ENCODE measurements at places on chromosomes 4 and X.

DNA sequence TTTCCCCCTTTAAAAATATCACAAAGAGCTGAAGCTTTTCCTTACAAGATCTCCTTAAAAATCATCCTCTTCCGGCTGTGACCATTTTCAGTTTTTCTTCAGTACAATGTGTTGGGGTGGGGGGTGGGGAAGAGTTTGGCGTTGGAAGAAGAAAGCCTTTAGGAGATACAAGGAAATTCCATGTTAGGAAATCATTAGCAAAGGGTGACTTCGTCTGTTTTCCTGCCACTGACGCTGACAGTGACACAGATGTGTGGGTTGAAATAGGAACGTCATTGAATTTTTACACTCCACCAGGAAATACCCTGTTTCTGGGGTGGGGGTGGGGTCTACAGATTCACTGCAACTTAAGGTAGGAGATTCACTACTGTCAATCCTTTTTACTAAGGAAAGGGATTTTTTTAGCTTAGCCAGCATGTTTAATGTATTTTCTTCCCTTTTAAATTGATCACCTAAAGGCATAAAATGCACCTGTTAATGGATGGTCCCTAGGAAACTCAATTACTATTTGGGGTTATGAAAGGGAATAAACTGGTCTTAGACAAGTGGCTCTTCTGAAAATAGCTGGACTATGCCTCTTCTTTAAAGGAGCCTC lies 3.9 kb downstream of the MAMLD1 start:
- peak overlapping the region; percentile 74 for H3K4me3 ChIP-seq
- H3K36me3 ChIP-seq, result no peaks in the 10 kb centered on the region
- peaks cover 20% of the 10 kb centered on the region for H3K4me1 ChIP-seq
- H3K27ac ChIP-seq, result no peak overlapping the region
- DNase-seq, result no peak

DNA sequence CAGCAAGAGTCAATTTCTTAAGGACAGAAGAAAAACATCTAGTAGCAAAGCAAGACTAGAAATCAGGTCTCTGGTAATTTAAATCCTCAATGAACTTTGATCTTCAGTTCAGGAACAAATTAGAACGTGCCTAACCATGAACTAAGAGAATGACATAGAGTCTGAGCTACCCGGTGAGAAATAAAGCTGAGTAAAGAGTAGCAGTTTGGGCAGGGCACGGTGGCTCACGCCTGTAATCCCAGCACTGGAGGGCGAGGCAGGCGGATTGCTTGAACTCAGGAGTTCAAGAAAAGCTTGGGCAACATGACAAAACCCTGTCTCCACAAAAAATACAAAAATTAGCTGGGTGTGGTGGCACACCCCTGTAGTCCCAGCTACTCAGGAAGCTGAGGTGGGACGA lies 37.7 kb downstream of the ACE2 start:
- H3K4me1 ChIP-seq, result no peaks in the 10 kb centered on the region
- no peaks in the 10 kb centered on the region for H3K36me3 ChIP-seq
- H3K27me3 ChIP-seq, result peaks cover 7% of the 10 kb centered on the region
- no peak overlapping the region for H3K27ac ChIP-seq

- H3K27ac ChIP-seq, result no peak overlapping the region
- H3K4me3 ChIP-seq, result no peak overlapping the region
- H3K27me3 ChIP-seq, result no peaks in the 10 kb centered on the region
- DNase-seq, result peak; percentile 40
These were observed 51.7 kb upstream of the CHRDL1 start for GRCh38 chrX:110847334-110847733.

DNA sequence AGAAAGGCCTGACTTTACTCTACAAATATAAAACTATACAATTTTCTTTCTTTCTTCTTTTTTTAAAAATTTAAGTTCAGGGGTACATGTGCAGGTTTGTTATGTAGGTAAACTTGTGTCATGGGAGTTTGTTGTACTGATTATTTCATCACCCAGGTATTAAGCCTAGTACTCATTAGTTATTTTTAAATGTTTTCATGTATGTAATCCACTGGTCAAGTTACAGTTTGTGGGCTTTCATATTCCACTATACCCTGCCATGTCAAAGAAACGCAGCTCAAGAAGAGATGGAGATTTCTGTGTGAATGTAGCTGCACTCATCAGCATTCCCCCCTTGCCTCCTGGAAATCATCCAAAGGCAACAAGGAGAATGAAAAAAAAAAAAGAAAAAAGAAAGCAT lies 31.2 kb upstream of the SPRY1 start:
- peaks cover 3% of the 10 kb centered on the region for H3K27me3 ChIP-seq
- no peaks in the 10 kb centered on the region for H3K36me3 ChIP-seq
- H3K4me1 ChIP-seq, result no peaks in the 10 kb centered on the region
- no peak for DNase-seq

DNA sequence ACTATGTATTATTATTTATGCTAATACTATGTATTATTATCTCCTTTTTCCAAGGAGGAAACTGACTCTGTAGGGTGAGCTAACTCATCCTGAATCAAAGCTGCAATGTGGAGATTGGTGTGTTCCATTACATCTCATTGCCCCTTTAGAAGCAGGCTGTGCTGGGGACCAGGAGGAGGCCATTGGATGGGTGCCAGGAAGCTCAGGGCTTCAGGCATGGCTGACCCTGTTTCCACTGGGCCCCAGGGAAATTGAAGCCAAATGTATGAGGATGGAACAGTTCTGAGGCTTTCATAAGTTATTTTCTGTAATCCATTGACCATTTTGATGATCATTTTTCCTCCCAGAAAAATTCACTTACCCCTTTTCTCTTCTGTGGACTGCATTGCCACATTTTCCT lies 418.8 kb upstream of the ZFP42 start:
- no peaks in the 10 kb centered on the region for H3K36me3 ChIP-seq
- no peak overlapping the region for H3K27ac ChIP-seq
- H3K4me3 ChIP-seq, result no peak overlapping the region
- no peak for DNase-seq

- peaks cover 20% of the 10 kb centered on the region for H3K27me3 ChIP-seq
- H3K4me3 ChIP-seq, result peak within 1 kb of the TSS; percentile 83
- no peaks in the 10 kb centered on the region for H3K36me3 ChIP-seq
- peak within 1 kb of the TSS; percentile 92 for H3K27ac ChIP-seq
- peaks cover 9% of the 10 kb centered on the region for H3K4me1 ChIP-seq
- DNase-seq, result peak; percentile 24
These were observed at the start of gene NEXMIF for GRCh38 chrX:74925225-74926088. Gene NEXMIF, minus strand, starts transcription at chrX:74925452.

GRCh38 chr4:47654972-47655693 lies 170.1 kb downstream of the ATP10D start:
- no peaks in the 10 kb centered on the region for H3K36me3 ChIP-seq
- H3K27ac ChIP-seq, result no peak overlapping the region
- peaks cover 8% of the 10 kb centered on the region for H3K27me3 ChIP-seq
- no peak for DNase-seq

GRCh38 chr4:186886759-186887158 lies 163.1 kb upstream of the FAT1 start:
- no peaks in the 10 kb centered on the region for H3K36me3 ChIP-seq
- no peak overlapping the region for H3K4me3 ChIP-seq
- no peaks in the 10 kb centered on the region for H3K4me1 ChIP-seq
- H3K27ac ChIP-seq, result no peak overlapping the region

DNA sequence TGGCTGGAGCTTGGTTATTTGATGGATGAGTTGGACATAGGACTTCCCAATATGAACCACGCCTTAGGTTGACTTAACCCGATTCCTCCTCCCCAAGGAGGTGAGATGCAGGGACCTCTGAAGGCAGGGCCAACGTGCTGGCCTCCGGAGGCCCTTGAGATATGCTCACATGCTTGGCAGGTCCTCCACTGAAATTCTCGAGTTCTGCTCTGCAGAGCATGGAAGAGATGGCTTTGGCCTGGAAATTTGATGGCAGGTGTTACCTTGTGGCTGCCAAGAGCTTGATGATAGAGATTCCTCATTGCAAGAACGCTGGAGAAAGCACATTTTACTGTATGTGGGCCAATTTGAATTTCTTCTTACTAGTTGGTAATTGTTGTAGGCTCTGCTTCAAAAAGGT lies 117.4 kb upstream of the LIMCH1 start:
- DNase-seq, result no peak
- no peaks in the 10 kb centered on the region for H3K36me3 ChIP-seq
- H3K27me3 ChIP-seq, result no peaks in the 10 kb centered on the region
- H3K4me3 ChIP-seq, result no peak overlapping the region

- H3K4me1 ChIP-seq, result no peaks in the 10 kb centered on the region
- no peak overlapping the region for H3K4me3 ChIP-seq
- peak; percentile 5 for DNase-seq
- H3K27me3 ChIP-seq, result no peaks in the 10 kb centered on the region
These were observed 803.0 kb downstream of the DMD start for GRCh38 chrX:32408389-32408788.

GRCh38 chr4:120971884-120972283 lies 49.4 kb upstream of the PRDM5 start:
- DNase-seq, result no peak
- H3K4me3 ChIP-seq, result no peak overlapping the region
- no peak overlapping the region for H3K27ac ChIP-seq
- no peaks in the 10 kb centered on the region for H3K36me3 ChIP-seq

DNA sequence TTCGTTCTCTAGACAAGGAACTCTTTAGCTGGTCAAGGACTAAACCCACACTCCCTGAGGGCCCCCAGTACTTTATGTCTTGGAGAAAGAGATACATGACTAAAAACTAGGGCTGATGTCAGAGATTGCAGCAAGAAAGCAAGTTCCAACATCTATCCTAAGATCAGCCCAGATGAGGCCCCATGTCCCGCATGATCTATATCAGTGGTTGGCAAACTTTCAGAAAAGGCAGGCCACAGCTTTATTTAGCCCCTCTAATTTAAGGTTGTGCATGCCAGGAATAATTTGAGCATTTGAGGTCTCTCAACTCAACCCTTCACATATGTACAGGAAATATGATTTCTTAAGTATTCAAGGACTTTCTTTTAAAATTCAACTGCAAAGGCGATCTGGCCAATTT lies 44.1 kb upstream of the FRMD7 start:
- no peaks in the 10 kb centered on the region for H3K4me1 ChIP-seq
- DNase-seq, result no peak

Data from activated CD4-positive, alpha-beta T cell treated with anti-CD3 and anti-CD28 coated beads, Interleukin-2, amount 10 ng/mL, durations not matched to agents 7 days and 5 days (primary cell).